CD8-positive, alpha-beta T cell (primary cell): ENCODE measurements at places on chromosomes 13 and 19.

DNA sequence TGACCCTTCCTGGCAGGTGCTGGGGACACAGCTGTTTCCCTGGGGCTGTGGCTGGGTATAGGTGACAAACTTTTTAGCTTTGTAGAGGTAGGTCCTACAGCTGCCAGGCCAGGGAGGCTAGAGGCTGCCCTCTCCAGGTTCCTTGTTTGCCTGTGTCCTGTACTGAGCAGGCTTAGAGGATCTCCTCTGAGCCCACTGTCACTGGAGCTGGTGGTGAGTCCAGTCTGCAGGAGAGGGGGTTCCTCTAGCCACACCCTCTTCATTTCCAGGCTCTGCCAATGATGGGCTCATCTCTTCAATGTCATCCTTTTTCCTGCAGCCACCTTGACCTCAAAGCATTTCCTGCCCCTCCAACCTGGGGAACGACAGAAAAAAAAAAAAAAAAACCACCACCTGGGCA, 12.6 kb upstream of the RAB11B start:
- no peak for DNase-seq

DNA sequence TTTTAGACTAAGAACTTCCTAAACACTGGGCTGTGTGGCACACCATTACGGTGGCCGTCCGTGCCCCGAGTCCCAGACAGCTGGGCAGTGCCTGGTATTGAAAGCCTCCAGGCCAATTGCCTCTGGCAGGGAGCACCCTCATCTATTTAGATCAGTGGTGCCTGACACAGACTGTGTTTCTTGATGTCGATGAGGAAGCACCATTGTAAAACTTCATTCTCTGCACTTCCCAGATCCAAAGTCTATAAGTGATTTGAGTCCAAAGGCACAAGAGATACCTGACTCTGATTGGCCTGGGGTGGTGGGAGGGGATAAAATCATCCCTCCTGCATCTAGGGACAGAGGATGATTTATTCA, 8.5 kb upstream of the STK24 start:
- no peak for DNase-seq

- no peak for DNase-seq
Observed at GRCh38 chr19:28980236-28980868, 232.6 kb downstream of the UQCRFS1 start.

GRCh38 chr13:58048670-58049069, 417.1 kb downstream of the PCDH17 start:
- no peak for DNase-seq

DNA sequence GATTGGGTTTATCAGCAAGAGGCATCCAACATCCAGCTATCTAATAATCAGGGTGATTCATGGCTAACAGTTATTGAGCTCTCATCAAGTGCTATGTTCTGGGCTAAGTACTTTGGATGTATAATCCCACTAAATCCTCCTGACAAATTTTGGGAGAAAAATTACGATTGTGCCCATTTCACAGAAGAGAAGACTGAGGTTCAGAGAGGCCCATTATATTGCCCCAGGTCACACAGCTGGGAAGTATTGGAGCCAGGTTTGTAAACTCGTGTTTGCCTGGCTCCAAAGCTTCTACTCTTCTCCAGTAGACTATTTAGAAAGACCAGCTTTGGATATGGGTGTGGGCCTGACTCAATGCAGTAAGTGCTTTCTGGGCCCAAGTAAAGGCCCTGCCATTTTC, 20.9 kb upstream of the CALM3 start:
- no peak for DNase-seq

DNA sequence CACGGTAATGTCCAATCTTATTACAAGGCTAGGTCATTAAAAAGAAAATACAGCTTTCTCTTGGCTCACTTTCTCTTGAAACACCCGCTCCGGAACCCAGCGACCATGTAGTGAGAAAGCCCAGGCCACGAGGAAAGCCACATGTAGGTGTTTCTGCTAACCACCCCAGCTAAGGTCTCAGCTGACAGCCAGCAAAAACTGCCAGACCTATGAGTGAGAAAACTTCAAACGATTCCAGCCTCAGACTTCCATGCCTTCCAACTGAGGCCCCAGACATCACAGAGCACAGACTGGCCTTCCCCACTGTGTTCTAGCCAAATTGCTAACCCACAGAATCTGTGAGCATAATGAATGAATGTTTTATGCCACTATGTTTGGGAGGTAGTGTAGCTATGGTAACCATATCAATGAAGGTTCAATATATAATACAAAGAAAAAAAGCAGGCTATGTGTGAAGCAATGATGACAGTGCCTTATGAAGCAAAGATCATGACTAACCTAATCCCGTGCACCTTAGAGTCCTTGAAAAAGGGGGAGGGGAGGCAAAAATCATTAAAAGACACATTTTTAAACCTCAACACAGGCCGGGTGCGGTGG, 11.9 kb upstream of the TPTE2 start:
- peak; percentile 34 for DNase-seq

DNA sequence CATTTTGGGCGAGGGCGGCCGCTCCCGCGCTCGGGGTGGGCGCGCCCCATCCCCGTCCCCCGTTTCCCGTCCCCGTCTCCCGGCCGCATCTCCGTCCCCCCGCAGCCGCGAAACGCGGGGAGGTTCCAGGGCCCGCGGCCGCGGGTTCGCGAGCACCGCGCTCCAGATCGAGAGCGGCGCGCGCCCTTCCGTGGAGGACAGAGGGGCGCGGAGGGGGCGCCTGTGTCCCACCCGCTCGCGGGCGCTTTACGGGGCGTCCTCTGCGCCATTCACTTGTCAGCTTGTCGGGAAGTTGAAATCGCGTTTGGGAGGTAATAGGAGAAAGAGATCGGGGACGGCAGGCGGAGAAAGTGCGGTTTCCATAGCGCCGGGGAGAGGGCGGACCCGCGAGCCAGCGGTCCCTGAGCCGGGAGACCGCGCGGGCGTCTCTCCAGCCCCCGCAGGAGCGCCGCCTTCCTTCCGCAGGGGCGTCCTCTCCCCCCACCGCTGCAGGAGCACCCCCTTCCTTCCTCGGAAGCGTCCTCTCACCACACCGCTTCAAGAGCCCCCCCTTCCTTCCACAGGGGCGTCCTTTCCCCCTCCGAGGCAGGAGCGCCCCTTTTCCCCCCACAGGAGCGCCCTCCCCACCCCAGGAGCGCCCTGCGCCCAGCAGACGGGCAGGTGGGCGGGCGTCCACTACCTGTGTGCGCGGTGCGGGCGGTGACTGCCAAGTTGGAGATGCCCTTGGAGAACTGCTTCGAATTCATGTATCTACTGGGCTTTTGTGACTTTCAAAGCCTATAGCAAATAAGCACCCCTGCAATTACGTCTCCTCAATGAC, 962 bp upstream of the IRS2 start:
- DNase-seq = no peak

DNA sequence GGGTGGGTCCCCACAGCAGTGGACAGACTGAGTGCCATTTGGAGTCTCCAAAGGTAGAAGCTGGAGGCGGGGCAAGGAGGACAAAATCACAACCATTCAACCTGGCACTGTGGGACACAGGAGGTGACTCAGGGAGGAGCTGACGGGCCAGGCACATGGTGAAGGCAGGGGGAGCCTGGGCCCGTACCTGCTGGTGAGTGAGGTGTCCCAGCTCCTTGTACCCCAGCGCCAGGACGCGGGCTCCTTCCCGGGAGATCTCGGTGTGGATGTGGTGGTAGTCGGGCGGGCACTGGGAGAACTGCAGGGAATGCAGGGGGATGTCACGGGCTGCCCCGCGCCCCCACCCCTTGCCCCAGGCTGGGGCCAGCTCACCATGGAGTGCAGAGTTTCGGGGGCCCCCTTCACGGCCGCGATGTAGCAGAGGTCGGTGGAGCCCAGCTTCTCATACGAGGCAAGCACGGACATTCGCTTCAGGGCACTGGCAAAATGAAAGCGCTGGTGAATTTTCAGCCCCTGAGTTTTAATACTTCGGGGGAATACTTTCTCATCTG, 9.8 kb downstream of the ATP13A1 start:
- DNase-seq = no peak

- no peak for DNase-seq
Observed at GRCh38 chr19:50994129-50994528, 7.3 kb downstream of the KLK8 start.

DNA sequence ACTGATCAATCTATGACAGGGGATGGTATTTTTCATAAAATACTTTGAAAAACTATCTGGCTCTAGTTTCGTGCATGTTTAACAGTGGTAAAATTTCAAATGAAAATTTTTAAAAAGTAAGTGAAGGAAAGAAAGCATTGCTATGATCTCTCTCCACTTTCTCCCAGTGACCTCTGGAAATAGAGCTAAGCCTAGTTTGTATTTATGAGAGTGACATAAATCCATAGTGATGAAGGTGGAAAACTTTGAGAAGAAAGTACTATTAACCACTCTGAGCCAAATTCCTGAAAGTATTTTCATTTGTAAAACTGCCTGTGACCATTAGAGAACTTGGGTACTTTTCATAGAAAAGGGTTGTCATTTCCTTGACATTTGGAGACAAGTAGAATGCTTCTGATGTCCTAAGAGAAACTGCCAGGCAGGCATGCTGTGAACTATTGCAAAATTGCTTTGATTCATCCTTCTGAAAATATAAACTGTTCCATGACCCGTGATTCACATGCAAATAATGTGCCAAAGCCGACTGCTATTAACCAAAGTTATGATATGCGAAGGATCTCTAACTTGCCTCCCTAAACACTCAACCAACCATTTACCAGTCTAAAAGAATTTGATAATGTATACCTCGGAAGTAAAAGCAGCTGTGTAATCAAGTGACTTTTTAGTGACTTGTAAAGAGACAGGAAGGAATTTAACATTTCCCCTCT, 133.2 kb downstream of the VWA8 start:
- DNase-seq = no peak
